ENCODE measurements at places on chromosomes 3 and 15.

DNA sequence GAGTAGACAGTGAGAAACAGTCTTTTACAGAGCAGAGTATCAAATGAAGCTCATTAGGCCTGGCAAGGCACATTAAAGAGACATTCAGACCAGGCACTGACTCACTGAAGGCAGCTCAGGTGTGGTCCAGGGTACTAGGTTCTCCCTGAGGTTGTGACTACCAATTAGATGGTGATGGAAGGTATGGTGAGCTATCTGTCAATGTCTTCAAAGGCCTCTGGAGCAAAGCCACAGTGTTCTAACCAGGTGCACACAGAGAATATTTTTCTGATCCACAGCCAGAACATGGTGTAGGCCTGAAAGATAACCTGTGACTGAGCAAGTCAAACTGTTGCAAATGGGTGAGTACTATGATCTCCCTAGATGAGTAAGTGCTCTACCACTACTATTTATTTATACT, 51.5 kb downstream of the EOMES start:
- no peak for DNase-seq

DNA sequence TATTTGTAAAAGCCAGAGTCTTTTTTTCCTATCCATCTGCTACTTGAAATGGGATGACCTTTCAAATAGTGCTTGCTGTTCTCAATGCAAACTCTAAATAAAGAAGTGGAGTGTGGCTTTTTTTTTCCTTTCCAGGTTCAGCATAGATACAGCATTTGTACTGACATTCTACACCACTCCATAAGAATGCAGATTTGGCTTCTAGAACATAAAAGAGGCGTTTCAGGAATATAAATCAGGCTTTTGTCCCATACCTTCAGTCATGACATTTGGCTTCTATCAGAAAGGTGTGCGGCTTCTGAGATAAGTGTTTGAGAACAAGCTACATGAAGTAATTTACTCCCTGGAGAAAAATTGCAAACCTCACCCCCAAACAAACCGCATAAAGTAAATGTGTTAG, 553.1 kb downstream of the FHIT start:
- DNase-seq, result no peak

DNA sequence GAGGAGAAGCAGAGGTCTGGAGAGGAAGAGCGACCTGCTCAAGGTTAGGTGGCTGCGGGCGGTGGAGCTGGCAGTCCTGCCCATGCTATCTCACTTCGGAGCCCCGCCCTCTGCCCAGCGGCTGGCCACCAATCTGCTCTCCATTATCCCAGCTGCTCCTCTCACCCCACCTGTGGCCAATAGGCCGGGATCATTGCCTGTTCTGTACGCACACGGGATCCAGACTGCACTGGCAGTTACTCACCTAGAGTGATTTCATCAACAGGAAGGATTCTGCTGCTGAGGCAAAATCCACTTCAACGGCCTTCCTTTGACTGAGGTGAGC, 100.6 kb downstream of the TLE3 start:
- DNase-seq, result no peak

DNA sequence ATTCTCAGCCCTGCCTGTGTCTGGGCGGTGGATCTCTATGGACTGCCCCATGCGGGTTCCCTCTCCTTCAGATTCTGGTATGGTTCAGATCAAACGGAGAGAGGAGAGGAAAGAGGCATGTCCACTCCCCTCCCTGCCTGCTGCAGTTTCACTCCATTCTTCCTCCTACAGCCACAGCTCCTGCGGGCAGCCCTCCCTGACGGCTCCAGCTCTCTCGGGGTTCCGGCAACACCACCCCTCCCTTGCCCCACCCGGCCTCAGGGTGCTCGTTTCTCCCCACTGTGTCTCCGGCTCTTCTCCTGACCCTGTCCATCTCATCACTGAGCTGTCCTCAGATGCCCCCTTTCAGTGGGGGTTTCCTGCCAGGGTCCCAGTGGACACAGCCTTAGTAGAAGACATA, 13.9 kb downstream of the TRH start:
- no peak for DNase-seq

DNA sequence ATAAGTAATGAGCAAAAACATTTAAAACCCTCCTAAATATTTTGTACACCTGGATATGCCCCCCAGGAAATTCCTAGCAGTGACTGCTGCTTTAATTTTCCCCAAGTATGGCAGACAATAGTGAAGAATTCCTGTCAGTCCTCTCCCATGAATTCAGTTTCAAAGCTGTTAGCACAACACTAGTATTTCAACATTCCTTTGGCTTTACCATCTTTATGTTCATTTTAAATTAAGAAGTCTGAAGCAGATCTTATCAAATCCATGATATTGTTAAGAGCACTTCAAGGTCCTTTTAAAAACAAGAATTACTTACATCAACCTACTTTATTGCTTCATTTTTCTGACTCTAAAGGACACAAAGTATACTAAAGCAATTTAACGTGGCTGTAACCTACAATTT, 28.8 kb upstream of the CDIN1 start:
- no peak for DNase-seq

GRCh38 chr3:99637368-99638111, 854 bp upstream of the COL8A1 start:
- DNase-seq, result no peak

DNA sequence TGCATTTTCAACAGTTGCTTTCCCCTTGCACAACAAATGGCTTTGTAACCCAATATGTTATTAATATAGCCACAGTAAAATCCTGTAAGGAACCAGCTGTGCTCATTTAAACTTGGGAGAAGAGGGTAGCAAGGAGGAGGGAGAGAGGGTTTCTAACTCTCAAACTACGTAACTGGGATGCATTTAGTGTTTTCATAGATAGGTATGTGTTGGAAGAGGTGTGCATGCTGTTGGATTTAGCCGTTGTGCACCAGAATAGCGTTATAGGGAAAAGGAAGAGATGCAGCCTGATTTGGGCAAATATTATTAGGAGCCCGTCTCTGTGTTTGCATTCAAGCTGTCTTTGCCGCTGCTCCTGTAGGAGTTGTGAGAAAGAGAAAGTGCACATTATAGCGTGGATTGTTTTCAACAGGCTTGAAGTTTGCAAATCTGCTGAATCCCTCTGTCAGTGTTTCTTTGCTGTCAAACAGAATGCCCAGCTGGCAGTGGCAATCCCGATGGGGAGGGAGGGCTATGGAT, 39.4 kb downstream of the ARPP21 start:
- no peak for DNase-seq
